ENCODE measurements at places on chromosomes 2 and 18.
A peak's percentile ranks its signal among the peaks of the same experiment; 100 is the strongest.

- no peak for DNase-seq
Observed at GRCh38 chr2:96540136-96540535, 3.6 kb downstream of the ARID5A start.

- DNase-seq: no peak
Observed at GRCh38 chr2:219457784-219458369, 23.2 kb downstream of the SPEG start.

- peak; percentile 67 for DNase-seq
Observed at GRCh38 chr2:235468978-235469655, 24.7 kb upstream of the AGAP1 start.

DNA sequence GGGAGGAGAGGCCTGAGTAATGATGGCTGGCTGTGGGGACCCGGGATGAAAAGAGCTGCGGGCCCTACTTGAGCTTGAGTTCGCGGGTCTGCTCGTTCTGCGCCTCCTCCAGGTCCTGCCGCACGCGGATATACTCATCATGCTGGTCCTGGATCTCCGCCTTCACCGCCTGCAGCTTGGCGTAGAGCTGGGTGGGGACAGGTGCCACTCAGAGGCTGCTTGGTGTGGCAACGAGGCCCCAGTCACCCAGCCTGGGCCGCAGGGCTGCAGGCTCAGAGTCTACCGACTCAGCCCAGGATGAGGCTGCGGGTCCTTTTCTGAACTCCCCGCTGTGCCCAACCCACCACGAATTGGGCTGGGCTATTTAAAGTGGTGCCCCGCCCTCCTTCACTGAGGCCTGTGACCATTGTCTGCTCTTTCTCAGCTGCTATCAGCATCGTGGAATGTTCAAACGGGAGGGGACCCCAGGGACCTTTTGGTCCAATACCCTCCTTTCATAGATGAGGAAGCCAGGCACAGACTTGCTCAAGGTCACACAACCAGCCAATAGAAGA is 28.0 kb downstream of the KIF3C start:
- no peak for DNase-seq

GRCh38 chr2:232419245-232420072 is 12.8 kb downstream of the ALPG start:
- no peak for DNase-seq

DNA sequence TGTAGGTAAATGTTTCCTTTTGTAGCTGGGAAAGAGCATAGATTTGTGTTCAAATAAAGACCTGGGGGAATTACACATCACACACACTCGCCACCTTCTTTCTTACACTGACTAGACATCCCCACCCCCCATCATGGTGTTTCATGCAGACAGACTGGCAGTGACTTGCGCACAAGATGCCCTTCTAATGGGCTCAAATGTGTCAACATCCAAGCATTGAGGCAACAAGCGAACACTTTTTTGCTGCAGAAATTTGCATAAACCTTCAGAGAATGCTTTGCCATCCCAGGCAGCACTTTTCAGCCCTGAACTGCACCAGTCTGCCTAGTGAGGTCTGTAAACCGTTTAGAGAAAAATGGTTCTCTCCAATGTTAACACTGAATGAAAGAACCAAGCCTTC is 4.5 kb downstream of the HOXD8 start:
- no peak for DNase-seq

GRCh38 chr2:70797506-70797905 is 7.1 kb upstream of the FIGLA start:
- DNase-seq: no peak

DNA sequence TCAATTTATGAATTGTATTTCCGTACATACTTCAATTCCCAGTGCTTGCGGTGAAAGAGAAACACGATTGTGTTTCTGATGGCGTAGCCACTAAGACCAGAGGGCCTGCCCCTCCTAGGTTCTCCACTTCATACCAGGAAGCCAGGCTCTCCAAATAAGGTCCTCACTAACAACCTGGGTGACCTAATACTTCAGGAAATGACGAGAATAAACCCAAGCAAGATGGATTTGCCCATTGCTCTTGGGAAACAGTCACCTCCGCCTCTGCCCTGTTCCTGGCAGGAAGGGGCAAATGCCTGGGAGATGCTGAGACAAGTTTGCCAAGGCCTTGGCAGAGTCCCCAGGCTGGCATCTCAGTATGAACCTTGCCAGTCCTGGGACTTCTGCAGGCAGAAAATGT is 41.8 kb downstream of the TTC32 start:
- DNase-seq: no peak

DNA sequence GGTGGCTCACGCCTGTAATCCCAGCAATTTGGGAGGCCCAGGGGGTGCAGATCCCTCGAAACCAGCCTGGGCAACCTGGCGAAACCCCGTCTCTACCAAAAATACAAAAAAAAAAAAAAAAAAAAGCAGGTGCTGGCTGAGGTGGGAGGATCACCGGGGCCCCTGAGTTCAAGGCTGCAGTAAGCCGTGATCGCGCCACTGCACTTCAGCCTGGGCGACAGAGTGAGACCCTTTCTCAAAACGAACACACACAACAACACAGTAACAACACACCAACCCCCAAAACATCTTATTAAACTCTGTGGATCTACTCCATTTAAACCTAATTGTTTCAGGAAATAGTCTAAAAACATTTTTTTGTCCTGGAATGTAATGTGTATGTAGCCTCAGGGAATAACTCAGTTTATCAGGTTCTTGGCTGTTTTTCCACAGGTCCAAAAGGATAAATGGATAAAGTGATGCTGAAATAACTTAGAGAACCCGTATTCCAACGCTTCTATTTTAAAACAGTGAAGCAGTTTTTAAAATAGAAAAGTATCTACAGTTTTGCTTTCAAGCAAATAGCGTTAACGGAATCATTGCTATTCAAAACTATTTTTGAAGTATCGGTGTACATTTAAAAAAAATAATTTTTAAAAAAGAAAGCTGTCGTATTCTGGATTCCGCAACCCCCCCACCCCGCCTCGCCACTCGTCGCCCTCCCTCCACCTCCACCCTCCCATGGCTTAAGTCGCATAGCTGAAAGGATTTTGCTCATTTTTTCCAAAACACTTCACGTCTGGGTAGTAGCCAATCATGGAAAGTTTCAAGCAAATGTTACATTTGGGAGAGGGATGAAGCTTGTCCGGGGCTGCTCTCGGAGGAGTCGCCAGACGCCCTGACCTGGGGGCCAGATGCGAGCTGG is 895 bp upstream of the GLS start:
- no peak for DNase-seq

DNA sequence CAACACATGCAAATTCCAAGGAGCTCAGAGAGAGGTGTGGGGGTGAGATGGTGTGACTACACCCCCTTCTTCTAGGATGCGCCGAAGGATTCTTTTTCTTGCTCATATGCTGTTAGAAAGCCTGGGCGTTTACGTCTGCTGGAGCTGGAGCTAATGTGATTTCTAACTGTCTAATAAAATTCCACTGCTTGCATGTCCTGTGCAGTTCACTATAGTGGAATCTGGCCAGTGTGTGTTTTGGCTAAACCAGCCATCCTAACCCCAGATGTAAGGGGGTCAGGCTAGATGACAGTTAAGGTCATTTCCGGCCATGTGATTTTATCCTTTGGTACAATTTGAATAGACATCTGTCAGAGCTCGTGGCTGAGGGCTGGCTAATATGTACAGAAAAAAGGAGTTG is 194.1 kb downstream of the PRKCE start:
- DNase-seq: no peak

DNA sequence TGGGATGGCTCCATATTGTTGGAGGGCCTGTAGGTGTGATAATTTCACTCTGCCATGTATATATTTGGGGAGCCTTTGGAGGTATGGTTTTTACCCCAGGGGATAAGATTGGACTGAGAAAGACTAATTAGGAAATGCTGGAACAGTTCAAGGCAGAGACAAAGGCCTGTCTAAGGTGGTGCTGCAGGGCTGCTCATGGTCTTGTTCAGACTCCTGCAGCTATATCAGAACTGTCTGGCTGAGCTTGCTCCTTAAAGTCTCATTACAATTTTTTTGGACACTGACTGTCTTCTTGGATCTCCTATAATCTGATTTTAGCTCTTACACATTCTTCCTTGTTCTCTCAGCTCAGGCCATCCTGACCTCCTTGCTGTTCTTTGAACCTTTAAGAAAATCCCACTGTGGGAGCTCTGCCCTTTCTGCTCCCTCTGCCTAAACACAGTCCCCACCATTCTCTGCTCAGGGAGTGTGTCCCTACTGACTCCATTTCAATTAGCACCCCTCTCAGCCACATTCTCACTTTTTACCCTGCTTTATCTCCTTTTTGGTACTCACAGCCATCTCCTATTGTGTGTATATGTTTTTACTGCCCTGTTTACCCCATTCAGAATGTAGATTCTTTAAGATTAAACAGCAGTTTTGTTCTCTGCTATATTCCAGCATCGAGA is 468.7 kb upstream of the FANCL start:
- no peak for DNase-seq

DNA sequence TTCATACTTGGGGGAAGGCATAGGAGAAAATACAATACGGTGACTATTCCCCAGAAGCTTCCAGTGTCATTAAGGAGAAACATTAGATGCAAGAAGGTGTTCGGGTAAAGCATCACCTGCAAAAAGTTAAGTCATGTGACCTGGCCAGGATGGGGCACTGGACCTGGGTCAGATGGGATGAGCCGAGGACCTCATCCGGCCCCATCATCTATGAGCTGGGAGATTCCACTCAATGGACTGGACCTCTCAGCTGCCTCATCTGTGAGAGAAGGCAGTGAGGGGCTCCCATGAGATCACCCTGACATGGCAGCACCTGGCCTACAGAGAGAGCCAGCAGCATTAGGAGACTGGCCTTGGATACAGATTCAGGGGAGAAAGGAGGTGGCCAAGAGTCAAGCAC is 111.4 kb upstream of the TEX51 start:
- no peak for DNase-seq

DNA sequence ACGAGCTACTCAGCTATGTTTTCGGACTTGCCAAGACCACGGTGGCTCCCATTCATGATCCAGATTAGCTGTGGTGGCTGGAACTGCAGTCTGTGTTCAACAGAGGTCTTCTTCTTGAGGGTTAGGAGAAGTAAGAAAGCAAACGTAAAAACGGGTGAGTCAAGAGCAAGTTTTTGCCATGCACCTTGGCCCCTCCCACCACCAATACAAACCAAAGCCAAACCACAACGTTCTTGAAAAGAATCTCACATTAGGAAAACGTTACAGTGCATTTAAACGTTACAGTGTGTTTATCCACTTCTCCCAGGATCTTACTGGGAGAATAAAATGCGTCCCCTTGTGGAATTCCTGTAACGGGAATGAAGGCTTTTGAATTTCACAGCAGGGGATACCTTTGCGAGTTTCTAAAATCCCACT is 725 bp downstream of the FBXO48 start:
- DNase-seq: peak; percentile 20

- DNase-seq: no peak
Observed at GRCh38 chr2:85388878-85389538, 21.2 kb downstream of the CAPG start.

DNA sequence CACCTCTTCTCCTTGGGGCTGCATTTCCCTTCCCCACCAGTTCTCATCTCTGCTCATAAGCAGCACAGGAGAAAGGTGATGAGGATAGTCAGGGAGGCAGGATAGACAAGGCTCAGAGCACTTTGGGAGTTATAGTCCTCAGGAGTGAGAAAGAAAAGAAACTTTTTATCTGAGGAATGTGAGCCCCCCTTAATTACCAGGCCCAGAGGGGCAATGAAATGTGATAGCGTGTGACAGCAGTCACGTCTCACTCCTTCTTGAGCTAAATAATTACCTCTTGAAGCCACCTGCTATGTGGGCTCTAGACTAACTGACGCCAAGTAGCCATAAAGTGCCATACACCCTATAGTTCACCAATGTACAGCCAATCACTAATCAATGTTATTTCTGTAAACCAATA is 105.8 kb downstream of the SPP2 start:
- no peak for DNase-seq

- no peak for DNase-seq
Observed at GRCh38 chr2:171522788-171523087, 464 bp downstream of the CYBRD1 start.

DNA sequence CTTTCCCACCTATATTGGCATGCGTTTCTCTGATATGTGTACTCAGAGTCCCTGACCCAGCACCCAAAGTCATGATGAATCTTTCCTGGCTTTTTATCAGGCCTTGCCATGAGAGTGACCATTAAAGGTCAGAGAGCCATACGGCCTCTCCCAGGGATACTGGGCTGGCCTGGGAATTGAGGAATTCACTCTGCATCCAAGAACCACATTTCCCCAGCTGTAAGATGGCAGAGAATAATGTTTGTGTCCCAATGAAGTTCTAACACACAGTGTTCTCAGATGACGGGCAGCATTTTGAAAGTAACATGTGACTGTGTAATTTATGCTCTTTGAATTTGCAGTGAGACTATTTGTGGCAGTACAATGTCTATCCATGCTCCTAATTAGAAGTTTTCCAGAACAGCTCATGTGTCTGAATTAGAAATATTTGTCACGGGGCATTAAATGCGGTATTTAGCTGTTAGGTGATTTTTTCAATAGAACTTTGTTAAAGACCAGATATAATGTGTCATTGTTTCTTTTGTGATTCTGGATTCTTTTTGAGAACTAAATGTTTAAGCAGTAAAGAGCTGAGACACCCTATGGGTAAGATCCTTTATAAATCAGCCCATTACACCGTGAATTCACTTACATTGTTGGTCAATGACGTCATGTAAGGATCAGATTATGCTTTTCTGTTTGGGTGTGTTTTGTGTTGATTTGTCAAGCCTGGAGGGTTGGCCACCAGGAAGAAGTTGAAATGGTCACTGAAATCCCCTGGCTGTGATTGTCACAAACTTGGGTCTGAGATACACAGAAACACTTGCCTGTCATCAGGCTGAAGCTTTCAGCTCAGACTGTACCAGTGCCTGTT is 7.3 kb upstream of the SLC3A1 start:
- DNase-seq: peak; percentile 74

DNA sequence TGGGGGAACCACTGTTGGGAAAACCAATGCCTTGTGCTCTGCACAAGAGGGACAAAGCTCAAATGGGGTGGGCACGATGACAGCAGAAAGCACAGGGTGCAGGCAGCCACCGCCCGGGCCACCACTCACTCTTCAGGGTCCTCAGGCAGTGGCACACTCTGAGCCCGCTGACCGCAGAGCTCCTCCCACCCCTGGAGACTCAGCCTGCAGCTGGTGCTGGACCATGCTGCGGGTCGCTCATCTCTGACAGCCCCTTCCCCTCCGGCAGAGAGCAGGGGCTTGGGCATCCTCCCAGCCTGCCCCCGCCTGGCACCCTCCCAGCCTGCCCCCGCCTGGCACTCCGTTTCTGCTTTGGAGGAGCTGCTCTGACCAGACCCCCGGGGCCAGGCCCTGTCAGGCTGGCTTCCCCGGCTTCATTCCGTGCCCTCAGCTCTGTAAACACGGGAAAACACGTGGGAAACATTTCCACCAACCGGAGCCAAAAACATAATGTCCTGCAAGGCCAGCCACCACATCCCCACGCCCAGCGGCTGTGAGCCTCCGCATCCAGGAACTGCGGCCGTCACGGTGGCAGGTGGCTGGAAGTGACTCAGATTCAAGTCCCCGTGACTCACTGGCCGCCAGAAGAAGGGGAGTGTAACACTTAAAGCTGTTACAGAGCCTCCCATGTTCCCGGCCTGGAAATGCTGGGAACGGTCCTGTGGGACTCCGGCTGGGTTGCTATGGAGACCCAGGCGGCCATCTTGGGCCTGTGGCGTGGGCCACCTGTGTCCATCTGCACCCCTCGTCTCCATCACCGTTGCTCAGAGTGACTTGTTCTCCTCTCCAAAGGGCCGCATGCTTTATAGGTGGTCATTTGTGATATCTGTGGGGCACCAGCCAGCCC is 6.8 kb upstream of the SNED1 start:
- peak; percentile 69 for DNase-seq
